ENCODE measurements at places on chromosomes 1 and 21. TPM values are rescaled to one million over a fixed set of nuclear protein-coding genes. Genes with fewer than 3 reads are reported as not detected.
A peak's percentile ranks its signal among the peaks of the same experiment; 100 is the strongest.

The IFI44 gene
- total RNA-seq = 6.7 TPM

GRCh38 chr1:91092503-91092902 is 70.7 kb upstream of the ZNF644 start:
- no peak for DNase-seq

DNA sequence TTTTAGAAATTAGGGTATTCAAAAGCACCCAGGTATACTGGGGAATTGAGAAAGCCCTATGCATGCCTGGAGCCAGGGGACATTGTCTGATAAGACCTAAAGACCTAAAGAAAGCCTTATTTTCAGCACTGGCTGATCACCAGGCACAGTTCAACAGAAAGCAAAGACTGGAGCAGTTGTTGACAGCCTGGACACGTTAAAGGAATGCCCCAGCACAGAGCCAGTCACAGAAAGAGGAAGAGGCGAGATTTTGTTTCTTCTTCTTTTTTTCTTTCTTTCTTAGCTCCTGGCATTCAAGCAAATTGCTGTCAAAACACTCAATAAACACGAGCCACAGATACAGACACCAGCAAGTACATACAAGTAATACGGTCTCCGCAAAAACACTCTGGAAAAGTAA is 40.4 kb downstream of the RNF187 start:
- DNase-seq = no peak

The HJV gene
- 88.1 TPM for total RNA-seq

- DNase-seq = no peak
Measured at GRCh38 chr1:221756830-221757551, 15.1 kb upstream of the DUSP10 start.

DNA sequence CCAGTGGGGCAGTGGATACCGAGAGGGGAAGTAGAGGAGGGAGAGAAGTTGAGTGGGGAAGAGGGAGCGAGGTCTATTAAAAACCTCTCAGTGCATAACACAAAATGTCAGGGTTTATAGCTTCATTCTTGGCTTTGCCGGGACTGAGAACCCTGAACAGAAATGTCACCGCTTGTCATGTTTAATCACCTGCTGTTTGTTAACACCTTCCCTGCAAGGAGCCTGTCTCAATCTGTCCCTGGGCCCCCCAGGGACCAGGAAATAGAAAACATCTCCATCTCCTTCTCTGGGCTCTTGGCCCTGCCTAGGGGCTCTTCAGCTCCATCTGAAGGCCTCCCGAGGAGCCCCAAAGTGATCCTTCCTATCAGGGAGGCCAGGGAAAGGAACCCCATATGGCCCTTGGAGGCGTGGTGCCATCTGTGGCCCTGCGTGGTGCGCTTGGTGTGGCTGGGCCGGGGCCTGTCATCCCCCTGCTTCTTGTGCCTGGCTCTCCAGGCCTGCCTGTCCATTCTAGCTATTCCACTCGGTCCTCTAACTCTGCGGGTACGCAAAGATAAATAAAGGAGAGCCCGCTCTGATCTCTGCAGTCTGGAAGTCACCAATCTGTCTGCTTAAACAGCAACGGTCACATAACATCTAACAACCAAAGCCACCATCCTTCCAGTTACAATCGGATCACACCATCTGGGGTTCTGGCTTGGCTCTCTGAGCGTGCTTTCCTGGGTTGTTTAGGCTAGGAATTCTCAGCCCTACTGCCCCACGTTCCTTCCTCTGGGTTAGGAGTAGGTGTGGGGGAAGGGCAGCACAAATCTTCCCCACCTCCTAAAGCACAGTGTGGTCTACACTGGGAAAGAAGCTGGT is 113.8 kb downstream of the CASZ1 start:
- DNase-seq = no peak

The ELF3 gene
- 0.65 TPM for total RNA-seq

The ARTN gene
- not detected for total RNA-seq

GRCh38 chr1:163069142-163069541 is at the start of gene RGS4:
RGS4 (plus strand) TSS chr1:163069361; CDS start chr1:163069485, 124 bp downstream.
- DNase-seq = peak; percentile 55

The LCE1F gene
- total RNA-seq = not detected

The GNG5 gene
- total RNA-seq = 174 TPM

The DHCR24 gene
- total RNA-seq = 9.4 TPM

DNA sequence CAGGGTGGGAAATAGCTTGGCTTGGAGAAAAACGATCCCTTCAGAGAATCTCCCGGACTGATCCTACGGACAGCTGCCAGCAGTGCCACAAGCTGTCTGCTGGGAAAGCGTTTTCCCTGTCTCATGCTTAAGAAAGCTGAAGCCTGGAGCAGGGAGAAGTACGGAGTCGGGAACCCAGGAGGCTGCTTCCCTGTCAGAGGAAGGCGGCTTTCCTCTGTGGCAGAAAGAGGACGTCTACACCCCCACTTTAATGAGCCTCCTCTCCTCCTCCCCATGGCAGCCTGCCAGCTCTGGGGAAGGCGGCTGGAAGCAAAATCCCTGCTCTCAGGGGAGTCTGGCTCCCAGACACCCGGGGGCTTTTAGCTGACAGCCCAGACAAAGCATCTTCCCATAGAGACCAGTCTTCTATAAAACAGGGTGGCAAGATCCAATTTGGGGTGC is 7.3 kb downstream of the KIF21B start:
- no peak for DNase-seq

- DNase-seq = no peak
Measured at GRCh38 chr1:159602501-159602999, 14.9 kb downstream of the APCS start.

The DISP3 gene
- total RNA-seq = not detected

The LDLRAD1 gene
- total RNA-seq = not detected

The STUM gene
- 1.2 TPM for total RNA-seq

DNA sequence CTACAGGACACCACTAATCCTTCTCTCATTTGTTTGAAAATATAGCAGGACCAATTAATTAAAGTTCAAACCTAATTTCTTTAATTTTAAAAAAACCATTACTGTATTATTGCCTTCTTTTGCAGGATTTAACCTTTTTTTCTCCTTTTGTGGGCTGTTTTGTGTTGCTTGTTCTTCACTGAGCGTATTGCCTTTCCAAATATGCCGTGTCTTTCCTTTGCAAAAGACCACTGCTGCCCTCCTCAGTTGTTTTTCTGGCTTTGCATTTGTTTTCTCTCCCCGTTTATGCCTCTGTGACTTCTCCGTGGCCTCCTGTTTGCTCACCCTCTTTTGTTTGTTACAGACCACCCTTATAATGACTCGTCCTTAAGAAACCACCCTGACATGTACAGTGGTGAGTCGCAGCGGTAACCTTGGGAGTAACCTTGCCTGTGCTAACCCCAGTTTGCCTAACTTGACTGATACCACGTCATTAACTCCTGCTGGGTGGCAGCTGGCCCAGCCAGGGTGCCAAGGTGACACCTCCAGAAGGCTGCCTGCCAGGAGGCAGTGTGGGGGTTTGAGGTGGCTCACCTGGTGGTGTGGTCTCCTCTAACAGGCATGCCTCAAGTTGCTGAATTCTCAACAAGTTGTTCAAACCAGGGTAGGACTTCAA is 81.1 kb upstream of the CNTN2 start:
- DNase-seq = peak; percentile 49

The OSCP1 gene
- 7.4 TPM for total RNA-seq

DNA sequence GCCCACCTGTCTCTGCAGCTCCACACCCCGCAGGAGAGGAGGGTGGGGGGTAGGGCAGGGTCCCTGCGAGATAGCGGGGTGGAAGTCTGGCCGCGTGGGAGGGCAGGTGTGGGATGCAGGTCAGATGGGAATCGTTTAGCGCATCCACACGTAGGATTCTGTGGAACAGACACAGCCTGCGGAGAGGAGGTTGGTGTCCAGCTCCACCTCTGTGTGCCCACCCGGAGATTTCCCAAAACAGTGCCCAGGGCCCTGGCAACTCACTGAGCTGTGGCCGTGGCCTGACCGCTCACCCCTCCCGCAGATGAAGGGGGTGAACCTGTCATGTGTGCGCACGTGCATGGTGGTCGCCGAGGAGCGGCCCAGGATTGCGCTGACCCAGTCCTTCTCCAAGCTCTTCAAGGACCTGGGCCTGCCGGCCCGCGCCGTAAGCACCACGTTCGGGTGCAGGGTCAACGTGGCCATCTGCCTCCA is 46.9 kb downstream of the S100B start:
- DNase-seq = no peak

- no peak for DNase-seq
Measured at GRCh38 chr1:238653693-238654321, 732.6 kb upstream of the CHRM3 start.

GRCh38 chr21:38912102-38912629 is 106.4 kb downstream of the ETS2 start:
- DNase-seq = no peak

- peak; percentile 36 for DNase-seq
Measured at GRCh38 chr1:109768820-109769219, 5.1 kb upstream of the EPS8L3 start.

- DNase-seq = no peak
Measured at GRCh38 chr1:203888807-203889251, 27.4 kb downstream of the SNRPE start.

- no peak for DNase-seq
Measured at GRCh38 chr1:51504806-51505525, 14.1 kb downstream of the EPS15 start.

DNA sequence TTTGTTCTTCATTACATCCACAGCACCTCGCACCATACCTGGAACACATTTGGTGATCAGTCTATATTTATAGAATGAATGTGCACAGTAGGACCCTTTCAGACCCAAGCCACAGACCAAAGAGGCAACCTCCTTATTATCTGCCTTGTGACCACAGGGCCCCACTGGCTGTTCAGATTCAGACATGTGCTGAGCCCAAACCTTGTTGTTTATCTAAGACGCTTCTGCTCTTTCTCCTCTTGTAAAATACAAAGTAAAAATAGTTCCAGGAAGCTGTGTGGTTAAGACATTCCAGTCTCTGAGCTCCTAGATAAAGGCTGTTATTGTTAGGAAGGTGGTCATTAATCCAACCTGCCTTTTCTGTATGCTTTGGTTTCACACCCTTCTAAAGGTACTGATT is 3.6 kb upstream of the SCMH1 start:
- DNase-seq = no peak

DNA sequence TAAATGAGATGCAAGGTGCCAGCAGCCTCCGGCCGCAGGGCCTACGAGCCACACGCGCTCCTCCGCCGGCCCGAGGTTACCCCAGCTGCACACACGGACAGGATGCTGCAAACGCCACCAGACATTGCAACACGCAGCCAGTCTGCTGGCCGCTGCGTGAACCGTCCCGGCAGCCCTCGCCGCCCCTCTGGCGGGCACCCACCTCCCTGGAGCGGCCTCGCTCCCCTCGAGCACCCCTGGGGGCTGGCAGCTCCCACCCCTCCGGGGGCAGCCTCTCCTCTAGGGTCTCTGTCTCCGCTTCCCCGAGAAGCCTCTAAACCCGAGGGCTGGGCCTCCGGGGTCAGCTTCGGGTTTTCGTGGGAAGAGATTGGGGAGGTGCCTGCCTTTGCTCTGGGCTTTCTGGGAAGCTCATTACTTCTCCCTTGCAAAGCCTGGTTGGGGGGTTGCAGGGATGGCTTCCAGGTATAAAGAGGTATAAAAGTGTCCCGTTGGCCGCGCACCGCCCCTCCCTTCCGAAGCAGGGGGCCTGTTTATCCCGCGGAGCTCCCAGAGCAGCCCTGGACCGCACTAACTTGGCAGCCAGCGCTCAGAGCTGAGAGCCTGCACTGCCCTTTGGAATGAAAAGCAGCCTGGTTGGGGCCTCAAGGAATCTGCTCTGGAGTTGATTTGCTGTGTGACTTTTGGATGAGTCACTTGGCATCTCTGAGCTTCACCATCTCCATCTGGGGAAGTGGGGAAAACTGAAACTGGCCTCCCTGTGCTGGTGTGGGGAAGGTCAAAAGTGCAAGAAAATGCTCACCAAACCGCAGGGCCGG is 21.8 kb downstream of the DHRS3 start:
- peak; percentile 96 for DNase-seq

DNA sequence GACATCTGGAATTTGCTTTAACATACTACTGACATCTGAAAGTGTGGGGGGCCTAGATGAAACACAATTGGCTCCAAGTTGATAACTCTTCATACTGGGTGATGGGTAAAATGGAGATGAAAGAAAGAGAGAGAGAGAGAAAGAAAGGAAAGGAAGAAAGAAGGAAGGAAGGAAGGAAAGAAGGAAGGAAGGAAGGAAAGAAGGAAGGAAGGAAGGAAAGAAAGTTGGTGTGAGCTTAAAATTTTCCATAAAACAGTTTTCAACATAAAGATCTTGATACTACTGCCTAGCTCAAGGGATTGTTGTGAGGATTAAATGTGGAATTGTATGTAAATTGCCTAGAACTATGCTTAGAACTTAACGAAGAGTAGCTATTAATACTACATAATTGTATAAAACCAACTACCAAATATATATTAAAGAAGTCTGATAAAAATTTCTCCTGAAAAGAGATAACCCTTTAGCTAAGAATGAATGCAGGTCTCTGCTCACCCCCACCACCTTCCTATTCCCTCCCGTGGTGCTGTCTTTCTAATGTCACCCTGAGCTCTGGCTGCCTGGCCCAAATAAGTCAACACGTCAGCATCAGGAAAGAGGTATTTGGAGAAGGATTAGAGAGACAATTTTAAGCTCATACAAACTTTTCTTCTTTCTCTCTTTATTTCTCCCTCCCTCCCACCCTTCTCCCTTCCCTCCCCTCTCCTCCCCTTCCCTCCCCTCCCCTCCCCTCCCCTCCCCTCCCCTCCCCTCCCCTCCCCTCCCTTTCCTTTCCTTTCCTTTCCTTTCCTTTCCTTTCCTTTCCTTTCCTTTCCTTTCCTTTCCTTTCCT is 89.3 kb upstream of the SGIP1 start:
- DNase-seq = no peak

DNA sequence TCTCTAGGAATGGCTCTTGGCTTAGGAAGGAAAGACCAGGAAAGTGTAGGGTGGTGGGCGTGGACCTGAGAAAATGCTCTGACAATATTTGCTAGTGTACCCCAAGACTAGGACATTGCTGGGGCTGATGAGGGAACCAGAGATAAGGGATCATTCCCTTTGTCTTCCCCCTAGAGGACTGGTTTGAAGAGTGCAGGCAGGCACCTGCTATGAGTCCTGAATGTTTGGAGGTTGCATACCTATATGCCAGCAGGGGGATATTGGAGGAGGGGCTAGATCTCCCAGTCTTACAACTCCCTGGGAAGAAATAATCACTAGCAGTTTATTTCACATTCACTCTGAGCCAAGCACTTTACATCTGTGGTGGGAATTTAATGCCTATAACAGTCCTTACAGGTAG is 6.0 kb upstream of the BCL10 start:
- no peak for DNase-seq

GRCh38 chr1:113811156-113811887 is 954 bp downstream of the RSBN1 start:
- DNase-seq = peak; percentile 41
